Stimulated activated CD4-positive, alpha-beta T cell treated with anti-CD3 and anti-CD28 coated beads, Interleukin-1b, Interleukin-23, amount 100 ng/mL, for 1 hour (primary cell): ENCODE measurements at places on chromosomes 5 and 9.

DNA sequence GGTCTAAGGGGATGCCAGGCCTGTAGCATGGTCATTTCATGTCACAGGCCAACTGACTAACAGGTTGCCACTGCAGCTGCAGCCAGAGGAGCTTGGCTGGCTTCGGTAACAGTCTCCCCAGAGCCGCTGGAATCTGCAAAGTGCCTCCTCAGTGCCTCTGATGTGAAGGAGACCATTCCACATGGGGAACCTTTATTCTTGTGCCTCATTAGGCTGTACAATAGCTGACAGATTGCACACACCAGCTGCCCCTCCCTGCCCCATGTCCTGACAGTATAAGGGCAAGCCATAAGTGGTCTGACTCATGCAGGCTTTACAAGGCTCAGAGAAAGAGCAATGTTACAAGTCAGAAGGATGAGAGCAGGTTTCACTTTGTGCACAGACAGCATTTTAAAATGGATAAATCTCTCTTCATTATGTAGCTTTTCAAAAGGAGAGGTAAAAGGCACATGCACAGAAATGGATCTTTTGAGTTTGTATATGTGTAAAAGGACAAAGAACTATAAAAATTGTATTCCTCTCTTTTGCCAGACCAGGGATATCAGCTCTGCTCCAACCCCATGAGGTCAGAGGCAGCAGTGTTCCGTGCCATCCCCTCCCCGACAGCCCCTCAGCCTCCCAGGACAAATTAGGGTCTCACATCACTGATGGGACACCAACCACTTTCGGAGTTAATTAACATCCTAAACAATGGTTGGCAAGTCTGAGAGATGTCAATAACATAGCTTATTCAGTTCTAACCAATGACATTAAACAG is 467.8 kb downstream of the TMEM232 start:
- DNase-seq = no peak

DNA sequence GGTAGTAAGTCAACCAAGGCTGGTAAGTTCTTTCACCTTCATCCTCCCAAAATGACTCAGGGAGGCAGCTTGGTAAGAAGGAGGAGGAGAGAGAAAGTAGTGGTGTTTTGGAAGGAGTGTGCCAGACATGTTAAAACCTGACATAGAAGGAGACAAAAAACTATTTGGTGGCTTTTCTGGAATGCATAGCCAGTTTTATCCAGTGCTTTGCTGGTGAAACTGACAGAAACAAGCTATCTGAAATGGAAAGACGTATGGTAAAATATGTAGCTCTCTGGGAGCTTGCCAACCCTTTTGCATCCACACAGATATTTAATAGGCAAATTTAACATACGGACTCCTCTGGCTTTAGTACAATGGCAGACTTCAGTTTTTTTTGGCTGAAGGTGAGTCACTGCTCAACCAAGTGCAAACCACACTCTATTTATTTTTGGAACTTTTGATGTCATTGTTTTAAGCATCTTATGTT is 45.4 kb downstream of the RAB14 start:
- DNase-seq = no peak

DNA sequence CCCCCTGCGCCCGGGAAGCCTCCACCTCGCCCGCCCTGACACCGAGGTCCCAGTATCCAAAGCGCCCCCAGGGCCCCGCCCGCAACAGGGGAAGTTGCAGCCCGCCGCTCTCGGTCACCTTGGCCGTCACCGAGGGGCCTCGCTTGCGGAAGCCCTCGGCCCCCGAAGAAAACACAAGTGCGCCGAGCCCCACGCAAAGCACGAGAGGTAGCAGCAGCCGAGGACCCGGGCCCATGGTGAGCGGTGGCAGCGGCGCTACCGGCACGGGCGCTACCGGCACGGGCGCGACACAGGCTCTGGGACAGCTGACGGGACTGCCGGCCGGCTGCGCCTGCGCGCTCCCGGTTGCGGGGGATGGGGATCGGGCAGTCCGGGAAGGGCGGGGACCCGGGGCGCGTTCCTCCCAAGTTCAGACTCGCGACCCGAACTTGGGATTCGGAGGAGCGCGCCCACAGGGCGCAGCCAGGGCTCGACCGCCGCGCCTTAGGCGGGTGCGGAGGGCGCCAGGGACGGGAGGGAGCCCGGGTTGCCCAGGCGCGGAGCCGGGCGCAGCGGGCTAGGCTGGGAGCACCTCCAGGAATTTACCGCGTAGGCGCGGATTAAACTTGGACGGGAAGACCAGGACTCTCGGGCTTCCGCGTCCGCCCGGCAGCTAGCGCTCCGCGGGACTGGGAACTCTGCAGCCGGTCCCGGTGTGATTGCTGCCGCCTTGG is at the start of gene PPIC:
TSS of gene PPIC (minus strand) at position 335 of the 713 bp plus-strand sequence. CDS start at position 235, 100 bp downstream.
- DNase-seq = no peak

DNA sequence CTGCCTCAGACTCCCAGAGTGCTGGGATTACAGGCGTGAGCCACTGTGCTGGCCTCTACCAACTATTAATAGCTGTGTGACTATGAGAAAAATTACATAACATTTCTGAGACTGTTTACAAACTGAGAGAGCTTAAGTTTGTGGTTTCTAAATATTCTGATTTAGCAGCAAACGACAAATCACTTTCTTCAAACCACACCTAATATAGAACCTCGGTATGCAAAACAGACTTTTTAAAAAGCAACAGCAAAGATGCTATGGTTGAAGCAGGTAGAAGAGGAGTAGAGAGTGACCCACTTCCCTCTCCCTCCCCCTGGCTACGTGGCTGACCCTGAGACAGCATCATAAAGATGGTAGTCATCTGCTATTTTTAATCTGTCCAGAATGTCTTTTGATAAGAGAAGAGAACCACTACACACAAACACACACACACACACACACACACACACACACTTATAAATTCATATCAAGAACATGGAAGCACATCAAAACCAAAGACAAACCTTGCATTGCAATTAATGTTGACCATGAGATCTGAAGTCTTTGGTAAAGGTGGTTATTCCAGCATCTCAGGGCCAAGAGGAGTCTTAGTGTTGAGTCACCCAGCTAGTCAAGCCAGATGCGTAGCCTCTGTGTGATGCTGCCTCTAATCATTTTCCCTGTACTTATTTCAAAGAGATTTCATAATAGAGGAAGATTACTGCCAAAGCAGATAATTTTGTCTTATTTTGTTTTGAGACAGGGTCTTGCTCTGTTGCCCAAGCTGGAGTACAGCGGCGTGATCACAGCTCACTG is 58.1 kb upstream of the TMEM215 start:
- DNase-seq = no peak

DNA sequence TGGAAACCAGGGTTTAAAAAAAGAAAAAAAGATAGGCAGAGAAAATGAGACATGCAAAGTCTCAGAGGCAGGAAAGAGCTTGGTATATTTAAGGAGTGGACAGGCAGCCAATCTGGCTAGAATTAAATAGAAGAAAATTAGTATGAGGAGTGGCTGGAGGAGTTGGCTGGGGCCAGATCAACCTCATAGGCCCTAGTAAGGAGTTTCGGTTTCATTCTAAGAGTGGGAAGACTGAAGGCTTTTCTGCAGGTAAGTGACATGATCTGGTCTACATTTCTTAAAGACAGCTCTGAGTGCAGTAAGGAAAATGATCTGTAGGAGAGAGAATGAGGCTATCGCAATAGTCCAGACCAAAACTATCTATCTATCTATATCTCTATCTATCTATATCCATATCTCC is 27.5 kb downstream of the ADRB2 start:
- DNase-seq = no peak

- no peak for DNase-seq
These were observed 13.8 kb upstream of the PLEKHG4B start for GRCh38 chr5:77957-78804.

DNA sequence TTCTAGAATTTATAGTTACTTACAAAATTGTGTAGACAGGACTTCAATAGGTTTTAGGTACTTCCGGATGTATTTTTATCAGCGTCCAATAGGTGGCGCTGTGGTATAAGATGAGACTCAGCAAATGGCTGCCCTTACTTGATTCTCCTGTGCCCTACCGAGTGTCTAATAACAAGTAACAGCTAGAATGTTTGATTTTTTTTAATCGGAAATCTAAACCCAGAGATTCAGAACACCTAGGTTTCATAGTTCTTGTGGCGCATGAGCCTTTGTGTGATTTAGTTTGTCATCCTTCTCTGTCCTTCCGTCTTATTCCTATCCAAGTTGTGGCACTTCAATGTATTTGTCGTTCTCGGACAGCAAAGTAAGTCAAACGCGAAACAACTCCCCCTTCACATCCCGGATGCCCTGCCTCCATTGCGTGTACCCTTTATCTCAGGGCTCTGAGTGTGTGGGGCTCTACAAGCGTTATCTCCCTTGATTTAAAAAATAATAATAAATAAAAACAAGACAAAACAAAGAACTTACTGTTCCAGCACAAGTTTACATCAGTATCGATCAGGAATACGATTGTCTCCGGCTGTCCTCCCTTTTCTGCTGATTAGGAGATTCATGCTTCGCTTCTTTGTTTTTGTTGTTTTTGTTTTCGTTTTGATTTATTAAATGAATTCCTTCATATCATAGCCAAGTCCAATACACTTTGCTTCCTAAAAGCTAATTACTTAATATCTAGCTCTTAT is 50.7 kb upstream of the SLC30A5 start:
- DNase-seq = peak; percentile 68

DNA sequence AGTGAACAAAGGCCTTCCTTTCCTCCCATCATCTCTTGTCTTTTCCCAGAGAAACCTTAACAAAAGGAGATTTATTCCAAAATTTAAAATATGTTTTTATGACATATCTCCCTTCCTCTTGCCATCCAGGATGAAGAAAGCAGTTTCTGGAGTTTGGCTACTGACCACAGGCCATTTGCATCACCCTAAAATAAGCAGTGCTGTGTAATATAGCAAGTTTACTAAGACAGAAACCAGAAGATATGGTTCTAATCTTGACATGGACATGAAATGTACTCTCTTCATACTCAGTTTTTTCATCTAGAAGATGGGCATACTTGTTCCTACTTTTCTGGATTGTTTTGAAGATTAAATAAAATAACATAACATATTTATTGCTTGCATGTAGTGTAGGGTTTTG is 50.2 kb upstream of the ZFAND5 start:
- DNase-seq = no peak

DNA sequence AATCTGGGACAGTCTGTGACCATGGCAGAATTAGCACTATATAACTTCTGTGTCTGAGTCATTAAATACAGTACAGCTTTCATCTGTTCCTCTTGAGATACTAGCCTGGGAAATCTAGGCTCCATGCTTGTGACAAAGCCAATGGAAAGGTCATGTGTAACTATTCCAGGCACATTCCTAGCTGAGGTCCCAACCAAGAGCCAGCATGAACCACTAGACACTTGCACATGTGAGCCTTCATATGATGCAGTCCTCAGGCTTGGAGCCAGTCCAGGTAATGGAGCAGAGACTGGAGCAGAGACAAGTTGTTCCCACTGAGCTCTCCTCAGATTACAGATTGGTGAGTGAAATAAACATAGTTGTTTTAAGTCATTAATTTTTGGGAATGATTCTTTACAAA is 412.4 kb upstream of the ZNF462 start:
- DNase-seq = no peak

DNA sequence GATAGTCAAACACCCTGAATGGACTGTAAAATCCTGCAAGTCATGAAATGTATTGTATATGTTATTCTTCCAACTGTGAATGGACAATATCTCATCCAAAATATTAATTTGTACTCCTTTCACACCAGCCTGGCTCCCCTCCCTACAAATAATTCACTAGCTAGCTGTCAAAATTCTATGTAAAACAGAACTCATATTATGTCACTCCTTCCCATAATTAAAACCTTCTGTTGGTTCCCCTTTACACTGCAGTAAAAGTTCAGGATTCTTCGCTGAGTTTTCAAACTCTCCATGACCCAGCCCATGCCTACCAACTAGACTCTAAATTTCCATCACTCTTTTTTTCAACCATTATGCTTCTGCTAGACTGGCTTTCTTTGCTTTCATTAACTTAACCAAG is 857.1 kb downstream of the TAF11L14 start:
- DNase-seq = no peak

- no peak for DNase-seq
These were observed 6.5 kb downstream of the PPP6C start for GRCh38 chr9:125183054-125183453.

DNA sequence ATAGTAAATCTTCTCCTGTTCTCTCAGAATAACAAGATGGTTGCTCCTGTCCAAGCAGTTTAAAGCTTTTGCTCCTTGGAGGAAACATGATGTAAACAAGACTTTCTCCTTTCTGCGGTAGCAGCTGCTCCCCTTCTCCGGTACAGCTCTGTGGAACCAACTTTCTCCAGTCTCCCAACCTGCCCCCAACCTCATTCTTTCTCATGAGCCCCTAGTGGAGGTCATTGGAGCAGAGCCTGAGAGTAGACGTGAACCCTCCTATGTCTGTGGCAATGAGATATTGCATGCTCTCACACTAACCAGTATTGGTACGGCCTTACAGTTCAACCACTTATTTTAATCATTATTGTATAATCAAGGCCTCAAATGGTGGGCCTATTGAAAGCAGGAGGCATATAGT is 483.8 kb upstream of the CDH10 start:
- no peak for DNase-seq

- DNase-seq = no peak
These were observed 2.2 kb downstream of the CPEB4 start for GRCh38 chr5:173890195-173890991.

- DNase-seq = no peak
These were observed 593.9 kb upstream of the GRAMD2B start for GRCh38 chr5:125829349-125829748.

GRCh38 chr9:128285033-128285784 is 9.1 kb downstream of the SWI5 start:
- DNase-seq = no peak

- no peak for DNase-seq
These were observed 4.4 kb downstream of the HNRNPAB start for GRCh38 chr5:178208540-178209227.

- DNase-seq = no peak
These were observed 441.8 kb upstream of the CCNG1 start for GRCh38 chr5:162995568-162995967.
